SW480 (cell line): ENCODE measurements at places on chromosomes 3 and 15.

GRCh38 chr15:92053753-92054316 lies 200.3 kb downstream of the SLCO3A1 start:
- DNase-seq: no peak

DNA sequence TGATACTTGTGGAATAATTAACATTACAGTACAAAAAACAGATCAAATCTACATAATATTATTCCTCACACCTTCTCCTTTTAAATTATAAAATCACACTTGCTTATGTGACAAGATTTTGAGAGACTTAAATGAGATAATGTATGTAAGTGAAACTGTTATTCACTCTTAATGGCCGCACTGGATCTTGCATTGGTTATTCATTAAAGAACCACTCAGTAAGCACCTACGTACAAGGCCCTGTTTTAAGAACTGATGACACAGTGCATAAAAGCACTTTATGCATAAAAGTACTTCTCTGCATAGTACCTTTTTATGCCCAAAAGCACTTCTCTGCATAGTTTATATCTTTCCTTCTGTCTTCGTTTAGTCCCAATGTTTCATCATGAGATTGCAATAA lies 172.1 kb downstream of the GOLGA6L6 start:
- no peak for DNase-seq

DNA sequence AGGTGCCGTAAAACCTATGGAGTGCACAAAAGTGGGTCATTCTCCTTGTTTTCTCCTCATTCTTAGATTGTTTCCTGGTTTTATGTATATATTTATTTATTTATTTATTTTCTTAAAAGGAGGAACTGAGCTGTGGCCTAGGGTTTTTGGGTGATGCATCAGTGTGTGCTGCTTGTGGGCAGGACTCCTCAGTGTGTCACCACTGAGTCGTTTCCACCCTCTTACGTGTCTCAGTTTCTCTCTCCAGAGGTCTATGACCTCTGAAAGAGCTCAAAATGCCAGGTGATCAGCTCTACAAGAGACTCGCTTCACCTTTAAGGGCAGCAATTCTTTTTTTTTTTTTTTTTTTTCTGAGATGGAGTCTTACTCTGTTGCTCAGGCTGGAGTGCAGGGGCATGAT lies 72.9 kb downstream of the CD200 start:
- DNase-seq: no peak

- DNase-seq: no peak
These were observed 165.2 kb downstream of the ISL2 start for GRCh38 chr15:76501726-76502125.

- DNase-seq: no peak
These were observed 26.0 kb upstream of the PEX5L start for GRCh38 chr3:180062771-180063170.

GRCh38 chr3:183980403-183980802 lies 37.3 kb downstream of the ABCC5 start:
- no peak for DNase-seq

DNA sequence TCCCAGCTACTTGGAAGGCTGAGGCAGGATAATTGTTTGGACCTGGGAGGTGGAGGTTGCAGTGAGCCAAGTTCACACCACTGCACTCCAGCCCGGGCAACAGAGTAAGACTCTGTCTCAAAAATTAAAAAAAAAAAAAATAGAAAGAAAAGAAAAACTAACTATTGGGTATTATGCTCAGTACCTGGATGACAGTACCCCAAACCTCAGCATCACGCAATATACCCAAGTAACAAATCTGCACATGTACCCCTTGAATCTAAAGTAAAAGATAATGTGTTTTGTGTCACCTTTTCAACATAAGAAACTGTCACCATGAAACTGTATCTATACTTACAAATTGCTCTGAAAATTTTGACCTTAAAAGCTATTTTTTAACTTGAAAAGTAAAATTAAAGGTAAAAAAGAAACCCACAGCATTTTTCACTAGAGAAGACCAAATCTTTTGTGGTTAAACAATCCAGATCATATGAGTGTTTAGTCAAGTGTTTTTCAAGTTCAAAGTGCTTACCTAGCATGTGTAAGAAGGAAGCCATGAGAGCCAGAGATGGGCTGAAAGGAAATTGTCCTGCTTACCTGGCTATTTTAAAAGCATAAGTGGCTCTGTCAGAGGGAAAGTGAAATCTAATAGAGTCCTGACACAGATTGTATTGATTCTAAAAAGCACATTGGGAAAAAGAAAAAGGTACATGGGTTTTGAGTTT lies 50.5 kb downstream of the MYO1E start:
- no peak for DNase-seq

- DNase-seq: no peak
These were observed 509.9 kb downstream of the SHQ1 start for GRCh38 chr3:72338082-72338941.

DNA sequence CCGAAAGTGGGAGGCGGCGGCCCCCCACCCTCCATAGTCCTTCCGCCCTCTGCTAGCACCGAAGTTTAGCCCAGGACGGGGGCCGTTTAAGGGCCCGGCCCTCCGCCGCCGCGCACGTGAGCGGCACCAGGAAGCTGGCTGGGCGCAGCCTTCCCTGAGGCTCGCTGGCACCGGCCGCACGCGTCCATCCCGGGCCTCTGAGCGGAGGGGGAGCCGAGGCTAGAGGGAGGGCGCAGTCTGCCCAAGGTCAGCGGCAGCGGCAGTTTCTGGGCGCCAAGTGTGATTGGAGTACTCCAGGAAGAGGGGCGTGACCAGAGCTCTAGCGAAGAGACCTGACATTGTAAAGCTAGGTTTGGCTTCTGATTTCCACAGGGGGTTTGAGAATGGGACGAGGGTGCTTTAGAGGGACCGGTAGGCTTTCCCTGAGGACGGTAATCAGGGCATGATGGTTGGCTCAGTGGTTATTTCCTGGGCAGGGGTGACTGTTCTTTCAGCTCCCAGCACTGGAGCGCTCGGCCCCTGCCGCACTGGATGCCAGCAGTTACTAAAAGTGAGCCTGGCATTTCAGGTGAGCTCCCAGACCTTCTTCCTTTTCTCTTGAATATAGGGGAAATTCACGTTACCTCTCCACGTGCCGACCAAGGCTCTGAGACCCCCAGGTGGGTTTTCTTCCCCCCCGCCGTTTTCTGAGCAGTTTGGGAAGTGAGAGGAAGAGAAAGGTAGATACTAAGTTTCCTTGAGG lies 853 bp downstream of the TEX264 start:
- DNase-seq: peak; percentile 76

DNA sequence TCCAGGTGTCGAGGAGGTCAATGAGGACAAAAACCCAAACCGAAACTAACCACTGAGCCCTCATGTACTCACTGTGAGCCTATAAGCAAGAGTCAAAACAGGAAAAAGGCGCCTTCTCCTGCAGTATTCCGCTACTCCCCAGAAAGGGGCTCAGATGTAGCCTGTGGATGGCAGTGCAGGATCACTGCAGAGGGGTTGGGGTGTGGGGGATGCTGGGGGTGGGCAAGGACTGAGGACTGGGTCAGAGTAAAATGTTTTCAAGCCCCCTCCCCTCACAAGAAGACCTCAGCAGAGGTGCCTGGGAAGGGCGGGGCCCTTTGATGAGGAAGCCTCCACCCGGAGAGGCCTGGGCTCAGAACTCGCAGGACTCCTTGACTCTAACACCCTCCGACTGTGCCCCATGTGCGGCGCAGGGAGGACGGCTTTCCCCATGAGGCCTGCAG lies 170.1 kb downstream of the OSBPL10 start:
- DNase-seq: no peak

DNA sequence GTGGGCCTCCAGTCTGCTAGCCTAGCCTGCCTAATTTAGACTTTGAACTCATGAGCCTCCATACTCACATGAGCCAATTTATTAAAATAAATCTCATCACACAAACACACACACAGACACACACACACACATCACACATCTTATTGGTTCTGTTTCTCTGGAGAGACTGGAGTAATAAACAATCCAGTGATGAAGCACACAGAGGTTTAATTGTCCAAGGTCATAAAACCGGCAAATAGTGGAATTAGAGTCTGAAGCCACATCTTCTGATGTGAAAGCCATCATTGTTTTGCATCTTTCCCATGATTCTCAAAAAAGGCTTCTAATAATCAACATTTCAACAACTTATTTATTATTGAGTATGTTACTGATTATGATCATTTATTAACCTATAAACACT lies 249.4 kb upstream of the KCNH8 start:
- DNase-seq: peak; percentile 0

GRCh38 chr15:31256378-31257265 lies 70.0 kb upstream of the KLF13 start:
- DNase-seq: no peak

- no peak for DNase-seq
These were observed 171.2 kb downstream of the KLHL25 start for GRCh38 chr15:85623315-85624049.

- no peak for DNase-seq
These were observed 22.8 kb upstream of the SSR3 start for GRCh38 chr3:156577736-156578135.

DNA sequence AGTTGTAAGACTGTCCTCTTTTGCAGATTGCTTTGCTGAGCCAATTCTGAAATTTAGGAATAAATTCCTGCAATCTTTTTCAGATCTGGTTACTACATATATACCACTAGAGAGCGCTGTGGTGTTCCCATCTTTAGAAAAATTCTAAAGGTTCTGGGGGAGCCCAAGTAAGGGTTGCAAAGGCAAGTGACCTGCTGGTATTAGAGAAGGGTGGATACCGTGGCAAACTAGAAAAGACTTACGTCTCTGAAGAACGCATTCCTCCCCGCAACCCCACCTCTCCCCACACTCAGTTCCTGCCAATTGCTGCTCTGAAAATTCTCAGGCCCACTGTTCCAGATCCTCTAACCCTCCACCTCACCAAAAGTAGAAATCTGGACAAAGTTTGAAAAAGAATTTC lies 48.5 kb downstream of the EFHB start:
- DNase-seq: peak; percentile 36

DNA sequence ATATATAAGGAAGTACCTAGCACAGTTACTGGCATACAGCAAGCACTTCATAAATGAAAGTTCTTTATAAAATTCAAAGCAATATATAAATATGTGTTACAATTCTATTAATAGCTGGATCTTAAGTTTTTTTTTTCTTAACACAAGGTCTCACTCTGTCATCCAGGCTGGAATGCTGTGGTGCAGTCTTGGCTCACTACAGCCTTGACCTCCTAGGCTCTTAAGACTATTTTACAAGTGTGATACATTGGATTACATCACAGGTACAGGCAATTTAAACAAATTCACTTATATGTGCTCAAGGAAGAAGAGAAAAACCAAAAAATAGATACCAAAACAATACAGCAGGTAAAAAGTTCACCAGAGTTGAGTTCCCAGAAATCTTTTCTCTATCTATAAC lies 60.6 kb downstream of the ZNF280D start:
- no peak for DNase-seq

- DNase-seq: no peak
These were observed 68.4 kb downstream of the MEGF11 start for GRCh38 chr15:66184936-66185790.

- DNase-seq: no peak
These were observed 397.0 kb downstream of the EPHA3 start for GRCh38 chr3:89504432-89504831.

DNA sequence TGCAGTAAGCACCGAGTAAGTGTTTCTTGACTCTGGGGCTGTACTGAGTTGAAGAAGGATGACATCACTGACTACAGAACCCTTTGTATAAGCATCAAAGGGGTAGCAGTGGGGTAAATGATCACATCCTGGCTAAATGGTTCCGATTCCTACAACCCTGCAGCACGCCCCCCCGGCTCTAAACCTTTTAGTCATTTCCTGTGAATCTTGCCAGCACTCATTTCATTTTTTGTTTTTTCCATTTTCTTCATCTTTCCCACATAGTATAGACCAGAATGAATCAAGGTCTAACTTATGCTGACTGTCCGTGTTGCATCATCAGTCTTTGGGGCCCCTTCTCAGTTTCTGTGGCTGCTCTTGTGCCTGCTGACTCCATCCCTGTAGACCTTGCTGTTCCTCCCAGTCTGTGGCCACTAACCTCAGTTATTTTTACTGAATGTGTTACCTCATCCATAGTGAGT lies 383.1 kb upstream of the TPRG1 start:
- no peak for DNase-seq
